ENCODE measurements at places on chromosomes 3 and 15.

GRCh38 chr3:166498446-166498845 is 661.2 kb upstream of the BCHE start:
- no peak for DNase-seq

DNA sequence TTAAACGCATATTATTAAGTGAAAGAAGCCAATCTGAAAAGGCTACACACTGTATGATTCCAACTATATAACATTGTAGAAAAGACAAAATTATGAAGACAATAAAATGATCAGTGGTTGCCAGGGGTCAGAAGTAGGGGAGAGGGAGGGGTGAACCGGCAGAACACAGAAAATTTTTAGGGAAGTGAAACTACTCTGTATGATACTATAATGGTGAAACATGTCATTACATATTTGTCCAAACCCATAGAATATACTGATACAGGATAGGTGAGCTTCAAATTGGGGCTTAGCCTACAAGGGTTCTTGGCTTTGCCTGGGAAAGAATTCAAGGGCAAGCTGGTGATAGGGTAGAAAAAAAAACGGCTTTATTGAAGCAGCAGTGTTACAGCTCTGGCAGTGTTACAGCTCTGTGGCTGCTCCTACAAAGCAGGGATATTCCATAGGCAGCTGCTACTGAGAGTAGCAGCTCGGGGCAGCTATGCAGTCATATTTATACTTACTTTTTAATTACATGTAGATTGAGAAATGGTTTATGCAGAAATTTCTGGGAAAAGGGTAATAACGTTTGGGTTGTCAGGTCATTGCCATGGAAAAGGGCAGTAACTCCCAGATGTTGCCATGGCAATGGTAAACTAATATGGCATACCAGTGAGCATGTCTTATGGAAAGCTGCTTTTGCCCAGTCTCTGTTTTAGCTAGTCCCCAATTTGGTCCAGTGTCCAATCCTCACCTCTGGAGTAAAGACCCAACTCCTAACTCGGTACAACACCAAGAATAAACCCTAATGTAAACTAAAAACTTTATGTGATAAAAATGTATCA is 125.1 kb upstream of the SLC25A36 start:
- no peak for DNase-seq

- no peak for DNase-seq
These were observed 77.4 kb downstream of the SEC22A start for GRCh38 chr3:123279121-123279520.

GRCh38 chr15:79609506-79609905 is 177.4 kb downstream of the MINAR1 start:
- DNase-seq: no peak

- no peak for DNase-seq
These were observed 135.3 kb upstream of the TGFBR2 start for GRCh38 chr3:30471066-30471465.

DNA sequence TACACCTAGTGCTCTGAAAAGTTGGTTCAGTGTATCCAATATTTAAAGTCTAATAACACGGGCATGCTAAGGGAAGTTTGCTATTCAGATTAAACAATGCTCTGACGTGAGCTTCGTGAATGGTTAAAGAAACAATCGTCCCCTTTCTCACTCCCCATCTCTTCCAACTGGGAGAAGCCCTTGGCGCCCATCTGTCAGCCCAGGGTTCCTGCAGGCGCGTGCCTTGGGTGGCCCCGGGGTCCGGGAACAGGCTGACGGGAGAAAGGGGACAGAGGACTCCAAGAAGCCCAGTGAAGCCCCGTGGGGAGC is 413 bp downstream of the SEC22C start:
- no peak for DNase-seq
